Activated T-cell treated with anti-CD3 and anti-CD28 coated beads, Interleukin-2, amount 50 U/mL, for 72 hours (primary cell): ENCODE measurements at places on chromosomes 3 and 15. TPM values are rescaled to one million over a fixed set of nuclear protein-coding genes. Genes with fewer than 3 reads are reported as not detected.
A peak's percentile ranks its signal among the peaks of the same experiment; 100 is the strongest.

Gene CLDN1
- total RNA-seq = 12.3 TPM

Gene CORO2B
- total RNA-seq = not detected

Gene KBTBD8
- 14.7 TPM for total RNA-seq

Gene KCNMB2
- not detected for total RNA-seq

Gene NTRK3
- 8.9 TPM for total RNA-seq

Gene TMEM207
- total RNA-seq = not detected

Gene EXD1
- not detected for total RNA-seq

Gene DUOXA1
- total RNA-seq = 0.46 TPM

Gene GABRG3
- not detected for total RNA-seq

Gene OCA2
- total RNA-seq = not detected

Gene KLF15
- 0.44 TPM for total RNA-seq

Gene TAGLN3
- 0.31 TPM for total RNA-seq

- H3K27me3 ChIP-seq = peaks cover 20% of the 10 kb centered on the region
- H3K4me3 ChIP-seq = no peak overlapping the region
- no peak overlapping the region for H3K27ac ChIP-seq
- no peaks in the 10 kb centered on the region for H3K4me1 ChIP-seq
Measured at GRCh38 chr15:83659417-83659812, 5.5 kb downstream of the ADAMTSL3 start.

GRCh38 chr15:61116825-61117224 lies 112.3 kb downstream of the RORA start:
- no peak for DNase-seq
- no peak overlapping the region for H3K27ac ChIP-seq
- no peaks in the 10 kb centered on the region for H3K4me1 ChIP-seq
- H3K4me3 ChIP-seq = no peak overlapping the region

- no peaks in the 10 kb centered on the region for H3K36me3 ChIP-seq
- peaks cover 29% of the 10 kb centered on the region for H3K27me3 ChIP-seq
- H3K4me1 ChIP-seq = peaks cover 6% of the 10 kb centered on the region
- H3K4me3 ChIP-seq = no peak overlapping the region
- H3K27ac ChIP-seq = no peak overlapping the region
Measured at GRCh38 chr15:99062226-99062625, 42.7 kb upstream of the SYNM start.

GRCh38 chr3:129699199-129699598 lies 92.7 kb upstream of the PLXND1 start:
- H3K27me3 ChIP-seq = no peaks in the 10 kb centered on the region
- no peaks in the 10 kb centered on the region for H3K4me1 ChIP-seq
- no peak for DNase-seq
- no peak overlapping the region for H3K27ac ChIP-seq
- H3K4me3 ChIP-seq = no peak overlapping the region

DNA sequence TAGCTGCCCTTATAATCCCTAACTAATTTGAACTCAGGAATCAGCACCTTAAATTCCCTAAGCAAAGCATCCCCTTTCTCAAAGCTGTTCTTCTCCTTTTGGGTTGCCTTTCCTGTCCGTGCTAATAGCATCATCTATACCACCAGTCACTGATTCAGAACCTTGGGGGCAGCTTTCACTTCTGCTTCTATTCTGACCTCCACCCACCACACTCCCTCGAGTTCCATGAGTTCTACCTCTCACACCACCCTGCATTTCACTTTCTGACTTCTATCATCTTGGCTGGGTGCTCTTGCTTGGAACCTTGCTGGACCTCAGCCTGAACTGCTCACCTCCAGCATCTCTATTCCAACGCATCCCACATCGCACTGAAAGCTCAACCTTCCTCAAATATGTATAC lies 55.4 kb upstream of the KCNMB2 start:
- H3K4me3 ChIP-seq = no peak overlapping the region
- peaks cover 21% of the 10 kb centered on the region for H3K27me3 ChIP-seq
- H3K27ac ChIP-seq = no peak overlapping the region
- no peaks in the 10 kb centered on the region for H3K36me3 ChIP-seq
- no peak for DNase-seq

- no peaks in the 10 kb centered on the region for H3K36me3 ChIP-seq
- H3K27me3 ChIP-seq = peaks cover 18% of the 10 kb centered on the region
- H3K27ac ChIP-seq = no peak overlapping the region
- DNase-seq = no peak
- peaks cover 50% of the 10 kb centered on the region for H3K4me1 ChIP-seq
- peak overlapping the region; percentile 80 for H3K4me3 ChIP-seq
Measured at GRCh38 chr3:49804141-49805041, 1.3 kb downstream of the INKA1 start.

GRCh38 chr3:29202378-29202777 lies 78.5 kb upstream of the RBMS3 start:
- no peak overlapping the region for H3K4me3 ChIP-seq
- DNase-seq = no peak
- H3K27me3 ChIP-seq = peaks cover 7% of the 10 kb centered on the region
- no peaks in the 10 kb centered on the region for H3K36me3 ChIP-seq

- H3K4me3 ChIP-seq = peak overlapping the region; percentile 15
- no peak overlapping the region for H3K27ac ChIP-seq
- peaks cover 31% of the 10 kb centered on the region for H3K27me3 ChIP-seq
- DNase-seq = no peak
Measured at GRCh38 chr3:46811615-46812236, 51.5 kb downstream of the MYL3 start.

GRCh38 chr15:31930967-31931366 lies 99.3 kb upstream of the CHRNA7 start:
- H3K4me1 ChIP-seq = peaks cover 17% of the 10 kb centered on the region
- no peak overlapping the region for H3K27ac ChIP-seq
- peaks cover 25% of the 10 kb centered on the region for H3K27me3 ChIP-seq
- H3K36me3 ChIP-seq = no peaks in the 10 kb centered on the region

DNA sequence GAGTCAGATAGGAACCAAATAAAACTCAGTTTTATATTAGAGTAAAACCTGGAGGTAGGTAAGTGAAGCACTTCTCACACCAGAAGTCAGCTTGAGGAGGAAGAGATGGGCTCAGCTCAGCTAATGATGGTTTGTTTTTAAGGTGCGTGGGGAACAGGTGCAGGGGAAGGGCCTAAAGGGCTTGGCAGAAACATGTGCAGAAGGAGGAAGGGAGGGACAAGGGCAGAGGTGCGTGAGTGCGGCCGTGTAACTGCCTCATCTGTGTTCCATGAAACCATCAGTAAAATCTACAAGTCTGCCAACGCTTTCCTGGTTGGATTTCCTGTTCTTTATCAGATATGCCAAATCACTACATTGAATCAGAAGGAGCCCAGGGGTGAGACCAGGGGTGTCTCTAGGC lies 19.9 kb downstream of the FYCO1 start:
- DNase-seq = no peak
- H3K4me3 ChIP-seq = peak overlapping the region; percentile 40
- peak overlapping the region; percentile 81 for H3K27ac ChIP-seq
- peaks cover 94% of the 10 kb centered on the region for H3K4me1 ChIP-seq
- peaks cover 49% of the 10 kb centered on the region for H3K36me3 ChIP-seq

DNA sequence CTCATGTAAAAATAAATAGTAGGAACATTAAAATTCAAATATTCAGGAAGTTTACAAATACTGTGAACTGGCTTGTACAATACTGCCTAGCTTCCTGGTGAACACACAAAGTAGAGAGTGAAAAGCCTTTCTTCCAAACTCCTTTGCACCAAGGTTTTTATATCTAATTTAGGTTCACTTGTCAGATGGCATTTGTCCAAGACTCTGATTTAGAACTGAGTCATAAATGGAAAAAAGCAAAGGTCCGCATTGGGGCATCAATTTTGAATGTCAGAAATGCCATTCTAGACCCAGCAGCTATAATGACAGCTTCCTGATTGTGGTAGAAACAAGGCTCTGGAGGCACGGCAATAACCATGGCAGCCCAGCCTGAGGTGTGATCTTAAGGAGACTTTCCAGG lies 160.7 kb downstream of the PDE8A start:
- no peak overlapping the region for H3K4me3 ChIP-seq
- H3K4me1 ChIP-seq = no peaks in the 10 kb centered on the region
- no peaks in the 10 kb centered on the region for H3K27me3 ChIP-seq
- no peak overlapping the region for H3K27ac ChIP-seq

GRCh38 chr3:177420651-177421480 lies 223.6 kb upstream of the TBL1XR1 start:
- no peaks in the 10 kb centered on the region for H3K36me3 ChIP-seq
- no peak for DNase-seq
- peak overlapping the region; percentile 67 for H3K4me3 ChIP-seq
- peak overlapping the region; percentile 9 for H3K27ac ChIP-seq
- no peaks in the 10 kb centered on the region for H3K27me3 ChIP-seq
- peaks cover 59% of the 10 kb centered on the region for H3K4me1 ChIP-seq

GRCh38 chr3:171427771-171428320 lies 32.4 kb downstream of the TNIK start:
- no peaks in the 10 kb centered on the region for H3K4me1 ChIP-seq
- H3K27me3 ChIP-seq = no peaks in the 10 kb centered on the region
- peaks cover 7% of the 10 kb centered on the region for H3K36me3 ChIP-seq

GRCh38 chr3:51977446-51978142 lies 2.7 kb downstream of the ABHD14A start:
- H3K27me3 ChIP-seq = no peaks in the 10 kb centered on the region
- H3K4me3 ChIP-seq = no peak overlapping the region
- peak overlapping the region; percentile 8 for H3K27ac ChIP-seq
- H3K4me1 ChIP-seq = peaks cover 44% of the 10 kb centered on the region
- peak; percentile 31 for DNase-seq
- H3K36me3 ChIP-seq = no peaks in the 10 kb centered on the region

DNA sequence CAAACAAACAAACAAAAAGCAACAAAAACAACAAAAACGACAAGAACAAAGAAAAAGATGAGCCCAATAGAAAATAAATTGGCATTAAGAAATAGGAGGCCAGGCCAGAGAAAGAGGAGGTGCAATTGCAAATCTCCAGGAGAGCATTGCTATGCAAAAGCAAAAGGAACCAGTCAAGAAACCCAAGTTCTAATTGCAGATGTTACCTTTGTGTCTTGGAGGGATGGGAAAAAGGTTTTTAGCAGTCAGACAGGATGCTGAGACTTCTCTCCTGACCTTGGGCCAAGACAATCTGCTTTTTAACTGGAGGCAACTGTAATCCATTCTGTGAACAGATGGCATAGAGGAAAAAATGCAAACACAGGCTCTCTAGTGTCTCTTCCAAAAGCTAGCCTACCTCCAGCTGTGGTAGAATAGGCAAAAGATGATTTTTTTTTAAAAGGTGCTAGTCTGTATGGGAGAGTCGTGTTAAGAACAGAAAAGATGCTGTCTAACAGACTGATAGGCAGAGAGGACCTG lies 56.4 kb downstream of the LSAMP start:
- DNase-seq = no peak
- H3K36me3 ChIP-seq = no peaks in the 10 kb centered on the region
- no peaks in the 10 kb centered on the region for H3K4me1 ChIP-seq
- no peaks in the 10 kb centered on the region for H3K27me3 ChIP-seq
- H3K27ac ChIP-seq = no peak overlapping the region
- no peak overlapping the region for H3K4me3 ChIP-seq
